ENCODE measurements at places on chromosomes 3 and 15.

DNA sequence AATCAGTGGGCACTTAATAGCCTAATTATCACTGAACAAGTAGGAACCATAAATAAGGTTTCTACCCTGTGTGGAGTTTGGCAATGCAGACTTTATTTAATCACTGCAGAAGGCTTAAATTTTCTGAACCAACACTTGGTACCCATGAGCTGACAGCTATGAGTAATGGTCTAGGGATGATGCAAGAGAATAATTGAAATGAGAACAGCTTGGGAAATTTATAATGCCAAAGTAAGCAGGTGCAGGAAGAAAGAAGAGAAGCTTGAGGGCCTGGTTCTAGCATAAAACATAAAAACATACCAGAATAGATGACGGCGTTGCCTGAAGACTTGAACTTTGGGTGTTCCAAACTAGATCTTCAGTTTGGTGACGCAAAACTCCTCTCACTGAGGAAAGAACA, 67.0 kb downstream of the IMPG2 start:
- DNase-seq, result no peak

- DNase-seq, result no peak
Observed at GRCh38 chr15:42010434-42010833, 10.4 kb downstream of the PLA2G4E start.

DNA sequence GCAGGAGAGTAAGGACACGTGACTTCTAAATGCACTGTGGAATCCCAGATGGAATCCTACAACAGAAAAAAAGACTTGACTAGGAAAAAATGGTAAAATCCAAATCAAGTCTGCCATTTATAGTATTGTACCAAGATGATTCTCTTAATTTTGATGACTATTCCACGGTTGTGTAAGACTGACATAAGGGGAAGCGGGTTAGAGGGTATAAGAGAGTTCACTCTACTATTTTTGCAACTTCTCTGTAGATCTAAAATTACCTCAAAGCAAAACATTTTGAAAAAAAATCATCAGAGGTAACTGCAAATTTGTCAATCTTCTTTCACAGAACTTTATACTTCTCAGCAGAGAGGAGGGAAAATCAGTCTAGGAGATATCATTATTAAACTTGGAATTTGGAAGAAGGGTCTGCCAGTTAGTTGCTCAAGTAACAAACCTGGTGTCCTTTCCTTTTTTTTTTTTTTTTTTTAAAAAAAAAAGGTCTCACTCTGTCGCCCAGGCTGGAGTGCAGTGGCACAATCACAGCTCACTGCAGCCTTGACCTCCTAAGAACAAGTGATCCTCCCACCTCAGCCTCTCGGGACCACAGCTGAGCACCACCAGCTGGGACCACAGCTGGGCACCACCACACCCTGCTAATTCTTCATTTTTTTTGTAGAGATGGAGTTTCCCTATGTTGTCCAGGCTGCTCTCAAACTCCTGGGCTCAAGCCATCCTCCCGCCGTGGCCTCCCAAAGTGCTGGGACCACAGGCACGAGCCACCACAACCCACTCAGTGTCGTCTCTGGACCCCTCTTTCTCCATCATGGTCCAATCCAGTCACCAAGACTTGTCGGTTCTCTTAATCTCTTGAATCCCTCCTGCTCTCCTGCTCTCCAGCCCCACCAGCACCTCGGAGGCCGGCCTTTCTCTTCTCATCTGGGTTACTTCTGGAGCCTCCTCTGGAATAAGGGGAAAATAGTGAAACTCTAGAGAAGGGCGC, 14.9 kb upstream of the HES1 start:
- no peak for DNase-seq

GRCh38 chr15:49844390-49844789, 223.5 kb downstream of the DTWD1 start:
- no peak for DNase-seq

DNA sequence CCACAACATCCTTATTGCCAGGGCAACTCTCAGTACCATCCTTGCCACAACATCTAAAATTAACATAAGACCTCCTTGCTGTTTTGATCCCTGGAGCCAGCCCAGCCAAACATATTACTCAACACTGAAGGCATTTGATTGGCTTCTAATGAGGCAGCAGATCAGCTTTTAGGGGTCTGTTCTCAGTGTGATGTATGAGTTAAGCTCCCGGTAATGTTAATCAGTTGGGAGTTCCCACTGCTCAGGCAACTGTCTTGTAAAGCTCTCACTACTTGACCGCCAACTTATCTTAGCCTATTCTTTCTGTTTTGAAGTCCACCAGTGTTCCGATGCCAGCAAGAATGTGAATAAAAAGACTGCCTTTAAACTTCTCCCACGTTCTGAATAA, 158.9 kb downstream of the FOXB1 start:
- DNase-seq, result no peak

DNA sequence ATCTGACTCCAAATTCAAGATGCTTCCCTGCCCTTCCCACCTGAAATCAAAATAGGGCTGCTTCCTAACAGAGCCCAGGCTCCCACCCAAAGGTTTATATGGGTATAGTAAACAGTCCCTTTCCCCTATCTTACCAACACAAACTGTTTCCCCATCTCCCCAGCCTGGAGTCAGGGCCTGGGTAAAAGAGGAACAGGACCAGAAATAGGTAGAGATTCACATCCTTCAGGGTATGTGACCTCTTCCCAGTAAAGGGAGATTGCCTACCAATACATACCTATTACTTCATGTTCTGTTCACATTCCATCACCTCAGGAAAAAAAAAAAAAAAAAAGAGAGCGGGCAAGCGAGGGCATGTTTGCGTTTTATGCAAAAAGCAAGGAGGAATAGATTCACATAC, 9.7 kb upstream of the SHF start:
- DNase-seq, result no peak

GRCh38 chr3:65946438-65946837, 92.3 kb downstream of the MAGI1 start:
- no peak for DNase-seq

DNA sequence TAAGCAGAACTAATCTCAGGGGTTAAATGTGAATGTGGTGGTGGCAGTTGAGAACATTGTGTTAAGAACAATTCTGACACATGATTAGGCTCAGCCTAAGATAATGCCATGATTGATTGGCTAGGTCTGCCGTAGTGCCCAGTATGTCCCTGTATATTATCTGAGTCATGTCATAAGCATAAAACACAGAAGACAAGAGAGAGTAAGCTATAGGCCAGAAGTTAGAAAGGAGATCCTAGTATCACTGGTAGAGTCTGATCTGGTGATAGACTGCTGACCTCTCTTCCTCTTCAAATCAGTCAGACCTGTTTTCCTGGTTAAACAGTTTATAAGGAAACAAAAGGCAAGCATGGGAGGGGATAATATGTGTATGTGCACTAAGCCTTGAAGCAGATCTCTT, 30.1 kb upstream of the ATP8B4 start:
- no peak for DNase-seq

- DNase-seq, result no peak
Observed at GRCh38 chr15:66292571-66293418, 573 bp upstream of the DIS3L start.

GRCh38 chr3:160395297-160395696, 3.7 kb downstream of the IFT80 start:
- DNase-seq, result no peak

DNA sequence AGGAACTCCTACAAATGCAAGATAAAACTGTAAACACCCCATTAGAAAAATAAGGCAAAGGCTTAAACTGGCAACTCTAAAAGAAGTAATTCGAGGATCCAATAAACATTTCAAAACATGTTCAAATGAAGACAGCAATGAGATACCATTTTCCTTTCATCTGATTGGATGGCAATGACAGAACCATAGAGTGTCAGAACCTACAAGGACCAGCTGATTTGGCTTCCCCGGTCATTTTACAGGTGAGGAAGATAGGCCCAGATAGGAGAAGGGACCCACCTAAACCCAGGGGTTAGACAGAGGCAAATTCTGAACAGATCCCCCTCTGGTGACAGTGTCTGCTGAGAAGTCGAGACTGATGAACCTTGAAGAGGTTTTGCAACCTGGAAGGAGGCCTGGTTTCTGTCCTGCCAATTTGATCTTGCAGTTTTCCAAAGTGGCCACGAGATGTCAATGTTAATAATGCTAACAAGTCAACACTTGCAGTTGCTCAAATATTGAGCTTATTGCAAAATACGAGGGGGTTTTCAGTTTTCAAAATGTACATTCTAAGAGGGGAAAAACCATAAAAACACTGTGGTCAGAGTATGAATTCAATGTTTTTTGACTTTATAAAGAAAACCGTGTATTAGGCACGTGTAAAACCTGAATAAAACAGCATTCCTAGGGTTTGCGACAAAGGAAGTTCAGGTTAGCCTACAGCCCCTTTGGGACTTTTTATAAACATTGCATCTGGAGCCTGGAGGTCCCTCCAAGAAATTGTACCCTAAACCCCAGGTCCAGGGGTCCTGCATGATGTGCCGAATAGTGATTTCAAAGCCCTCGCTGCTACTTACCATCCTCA, 21.5 kb downstream of the CFAP161 start:
- no peak for DNase-seq

- no peak for DNase-seq
Observed at GRCh38 chr3:150870406-150870805, 34.8 kb downstream of the MINDY4B start.

DNA sequence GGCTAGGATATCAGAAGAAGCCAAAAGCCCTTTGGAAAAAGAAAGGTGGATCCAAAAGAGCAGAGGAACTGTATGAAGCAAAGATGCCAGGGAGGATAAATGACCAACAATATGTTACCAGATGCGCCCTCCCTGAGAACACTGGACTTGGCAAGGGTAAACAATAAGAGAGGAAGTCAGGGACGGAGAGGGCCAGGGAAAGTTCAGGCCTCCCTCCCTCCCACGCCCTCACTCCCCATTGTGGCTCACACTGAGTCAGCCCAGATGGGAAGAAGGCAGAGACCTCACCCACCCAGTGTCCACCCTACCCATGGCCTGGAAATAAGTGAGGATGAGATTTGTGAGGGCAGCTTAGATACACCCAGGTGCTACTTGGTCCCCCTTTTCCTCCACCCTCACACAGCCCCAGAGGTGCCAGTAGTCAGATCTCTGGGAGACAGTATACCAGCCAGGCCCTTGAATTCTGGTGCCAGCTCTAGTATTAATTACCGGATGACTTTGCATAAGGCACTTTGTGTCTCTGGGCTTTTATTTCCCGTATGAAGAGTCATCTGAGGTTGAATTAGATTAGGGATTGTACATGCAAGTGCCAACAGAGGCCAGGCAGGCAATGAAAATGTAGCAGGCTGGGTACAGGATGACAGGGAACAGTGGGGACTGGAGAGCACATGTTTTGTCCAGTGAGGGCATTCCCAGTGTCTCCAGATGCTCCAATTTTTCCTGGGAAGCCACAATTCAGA, 35.1 kb upstream of the FRMD4B start:
- no peak for DNase-seq
